ENCODE measurements at places on chromosomes 5 and 9. TPM values are rescaled to one million over a fixed set of nuclear protein-coding genes. Genes with fewer than 3 reads are reported as not detected.

F2RL1 gene
- 254 TPM for total RNA-seq

AJM1 gene
- total RNA-seq: 3.5 TPM

TAL2 gene
- total RNA-seq: not detected

MARCHF11 gene
- not detected for total RNA-seq

SHISAL2B gene
- total RNA-seq: not detected

PPP2CA gene
- 297 TPM for total RNA-seq

SHLD3 gene
- 2.8 TPM for total RNA-seq

ATP6V0E1 gene
- total RNA-seq: 268 TPM

PLAC8L1 gene
- 0.49 TPM for total RNA-seq

SETX gene
- 23.2 TPM for total RNA-seq

ANKRD34B gene
- not detected for total RNA-seq
